ENCODE measurements at places on chromosomes 12 and 14.

DNA sequence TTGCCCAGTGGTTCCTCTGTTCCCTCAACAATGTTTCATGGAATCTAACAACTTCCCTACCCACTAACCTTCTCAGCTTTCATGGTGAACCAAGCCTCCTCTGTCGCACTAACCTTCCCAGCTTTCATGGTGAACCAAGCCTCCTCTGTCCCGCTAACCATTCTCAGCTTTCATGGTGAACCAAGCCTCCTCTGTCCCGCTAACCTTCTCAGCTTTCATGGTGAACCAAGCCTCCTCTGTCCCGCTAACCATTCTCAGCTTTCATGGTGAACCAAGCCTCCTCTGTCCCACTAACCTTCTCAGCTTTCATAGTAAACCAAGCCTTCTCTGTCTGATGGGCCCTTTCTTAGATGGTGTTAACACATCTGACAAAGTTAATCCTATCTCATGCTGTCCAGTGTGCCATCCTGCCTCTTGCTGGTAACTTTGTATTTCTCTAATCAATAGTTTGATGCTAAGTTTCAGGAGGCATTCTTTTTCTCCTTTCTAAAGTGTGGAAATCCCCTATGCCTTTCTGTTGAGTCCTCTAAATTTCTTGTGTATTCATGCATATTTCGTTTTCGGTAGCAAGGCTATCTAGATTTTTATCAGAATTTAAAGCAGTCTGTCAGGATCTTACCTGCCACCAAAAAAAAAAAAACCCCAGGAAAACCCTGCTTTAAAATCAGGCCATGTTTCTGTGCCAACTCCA lies 26.8 kb upstream of the KCNK13 start:
- H3K36me3 ChIP-seq: peaks cover 43% of the 10 kb centered on the region
- no peak overlapping the region for H3K4me3 ChIP-seq
- H3K27me3 ChIP-seq: no peaks in the 10 kb centered on the region
- H3K27ac ChIP-seq: no peak overlapping the region
- no peaks in the 10 kb centered on the region for H3K4me1 ChIP-seq

GRCh38 chr12:104181313-104181712 lies 34.3 kb upstream of the TXNRD1 start:
- no peak overlapping the region for H3K27ac ChIP-seq
- H3K27me3 ChIP-seq: no peaks in the 10 kb centered on the region
- peaks cover 4% of the 10 kb centered on the region for H3K36me3 ChIP-seq

GRCh38 chr12:116665666-116666304 lies 72.1 kb downstream of the SPRING1 start:
- H3K4me3 ChIP-seq: no peak overlapping the region
- no peaks in the 10 kb centered on the region for H3K4me1 ChIP-seq
- no peak for DNase-seq
- no peak overlapping the region for H3K27ac ChIP-seq
- no peaks in the 10 kb centered on the region for H3K36me3 ChIP-seq
- peaks cover 2% of the 10 kb centered on the region for H3K27me3 ChIP-seq

GRCh38 chr12:66321435-66321834 lies 19.1 kb downstream of the HELB start:
- H3K27ac ChIP-seq: peak overlapping the region; percentile 60
- no peaks in the 10 kb centered on the region for H3K27me3 ChIP-seq
- DNase-seq: no peak
- H3K36me3 ChIP-seq: peaks cover 9% of the 10 kb centered on the region
- no peak overlapping the region for H3K4me3 ChIP-seq

GRCh38 chr14:57246933-57247657 lies 21.6 kb downstream of the EXOC5 start:
- no peak overlapping the region for H3K4me3 ChIP-seq
- DNase-seq: no peak
- no peaks in the 10 kb centered on the region for H3K27me3 ChIP-seq
- H3K27ac ChIP-seq: no peak overlapping the region
- H3K36me3 ChIP-seq: no peaks in the 10 kb centered on the region

DNA sequence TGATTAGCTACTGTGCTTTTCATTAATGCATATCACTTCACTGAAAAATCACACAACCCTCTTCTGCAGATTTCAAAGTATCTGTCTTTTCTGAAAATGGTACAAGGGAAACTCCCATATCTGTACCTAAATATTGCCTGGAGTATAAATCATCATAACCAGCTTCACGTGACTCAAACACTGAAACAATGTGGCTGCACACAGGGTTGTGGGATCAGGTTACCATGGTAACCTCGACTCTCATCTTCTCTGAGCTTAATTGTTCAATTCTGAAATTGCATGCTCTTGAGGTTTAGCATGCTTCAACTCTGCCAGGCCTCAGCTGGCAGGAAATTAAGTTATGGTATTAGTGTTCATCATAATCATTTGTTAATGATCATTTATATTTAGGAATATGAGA lies 77.5 kb upstream of the CPSF6 start:
- DNase-seq: no peak
- H3K27ac ChIP-seq: no peak overlapping the region
- peaks cover 3% of the 10 kb centered on the region for H3K4me1 ChIP-seq
- H3K4me3 ChIP-seq: no peak overlapping the region
- H3K27me3 ChIP-seq: no peaks in the 10 kb centered on the region
- no peaks in the 10 kb centered on the region for H3K36me3 ChIP-seq

GRCh38 chr14:102694530-102695166 lies 82.6 kb upstream of the TRAF3 start:
- H3K27ac ChIP-seq: no peak overlapping the region
- no peaks in the 10 kb centered on the region for H3K36me3 ChIP-seq
- DNase-seq: peak; percentile 77
- no peaks in the 10 kb centered on the region for H3K27me3 ChIP-seq
- no peak overlapping the region for H3K4me3 ChIP-seq

DNA sequence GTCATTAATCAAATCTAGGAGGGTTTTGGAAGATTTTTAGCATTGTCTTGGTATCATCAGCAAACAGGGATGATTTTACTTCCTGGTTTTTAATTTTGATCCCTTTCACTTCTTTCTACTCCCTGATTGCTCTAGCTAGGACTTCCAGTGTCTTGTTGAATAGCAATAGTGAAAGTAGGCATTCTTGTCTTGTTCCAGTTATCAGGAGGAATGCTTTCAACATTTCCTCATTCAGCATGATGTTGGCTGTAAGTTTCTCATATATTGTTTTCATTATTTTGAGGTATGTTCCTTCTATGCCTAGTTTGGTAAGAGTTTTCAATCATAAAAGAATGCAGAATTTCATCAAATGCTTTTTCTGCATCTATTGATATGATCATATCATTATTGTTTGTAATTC lies 244.2 kb upstream of the CLEC14A start:
- no peaks in the 10 kb centered on the region for H3K4me1 ChIP-seq
- no peak for DNase-seq
- H3K36me3 ChIP-seq: no peaks in the 10 kb centered on the region
- H3K4me3 ChIP-seq: no peak overlapping the region
- no peak overlapping the region for H3K27ac ChIP-seq

DNA sequence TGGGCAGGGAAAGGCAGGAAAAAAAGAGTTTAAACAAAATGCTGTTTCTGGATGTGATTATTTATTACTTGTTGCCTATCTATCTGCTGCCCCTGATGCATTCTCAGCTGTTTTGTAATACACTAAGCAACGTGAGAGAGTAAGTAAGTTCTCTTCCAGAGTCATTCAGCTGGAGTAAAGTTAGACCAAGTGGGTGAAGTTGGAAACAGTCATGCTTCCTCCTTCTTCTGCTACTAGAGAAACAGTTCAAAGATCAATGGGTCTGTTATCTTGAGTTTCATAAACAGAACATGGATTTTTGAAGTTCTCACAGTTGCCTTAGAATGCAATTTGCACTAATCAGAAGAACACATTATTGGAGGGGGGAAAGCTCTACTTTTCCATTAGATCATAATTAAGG lies 279.3 kb downstream of the EGLN3 start:
- H3K36me3 ChIP-seq: no peaks in the 10 kb centered on the region
- peaks cover 9% of the 10 kb centered on the region for H3K27me3 ChIP-seq
- no peaks in the 10 kb centered on the region for H3K4me1 ChIP-seq
- no peak for DNase-seq
- H3K4me3 ChIP-seq: no peak overlapping the region

GRCh38 chr14:66005900-66006434 lies 480.2 kb upstream of the CCDC196 start:
- peaks cover 23% of the 10 kb centered on the region for H3K36me3 ChIP-seq
- no peak overlapping the region for H3K27ac ChIP-seq
- no peak overlapping the region for H3K4me3 ChIP-seq
- H3K4me1 ChIP-seq: no peaks in the 10 kb centered on the region
- H3K27me3 ChIP-seq: peaks cover 5% of the 10 kb centered on the region
- DNase-seq: no peak

DNA sequence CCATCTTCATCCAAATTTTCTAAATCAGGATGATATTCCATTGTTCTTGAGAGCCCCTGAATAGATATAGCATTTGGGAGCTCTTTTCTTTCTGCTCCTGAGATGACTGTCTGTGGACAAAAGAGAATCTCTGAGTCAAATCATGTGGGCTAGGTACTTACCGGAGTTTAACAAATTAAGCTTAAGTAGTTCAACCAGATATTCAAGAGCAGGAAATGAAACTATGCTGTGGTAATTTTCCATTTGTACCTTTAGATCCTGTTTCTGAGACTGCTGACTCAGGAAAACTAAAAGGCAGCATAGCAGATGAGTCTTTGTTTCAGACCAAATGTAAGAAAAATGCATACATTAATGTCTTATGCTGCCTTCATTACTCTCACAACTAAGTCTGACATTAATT lies at the start of gene CLEC7A:
TSS of gene CLEC7A (minus strand) at position 158 of the 400 bp plus-strand sequence. CDS start at position 41, 117 bp downstream.
- no peak for DNase-seq
- no peaks in the 10 kb centered on the region for H3K36me3 ChIP-seq
- peaks cover 2% of the 10 kb centered on the region for H3K4me1 ChIP-seq

- DNase-seq: no peak
- H3K27ac ChIP-seq: no peak overlapping the region
- no peaks in the 10 kb centered on the region for H3K4me1 ChIP-seq
- no peak overlapping the region for H3K4me3 ChIP-seq
- H3K27me3 ChIP-seq: no peaks in the 10 kb centered on the region
- no peaks in the 10 kb centered on the region for H3K36me3 ChIP-seq
Observed at GRCh38 chr14:39447175-39447661, 15.0 kb upstream of the FBXO33 start.

DNA sequence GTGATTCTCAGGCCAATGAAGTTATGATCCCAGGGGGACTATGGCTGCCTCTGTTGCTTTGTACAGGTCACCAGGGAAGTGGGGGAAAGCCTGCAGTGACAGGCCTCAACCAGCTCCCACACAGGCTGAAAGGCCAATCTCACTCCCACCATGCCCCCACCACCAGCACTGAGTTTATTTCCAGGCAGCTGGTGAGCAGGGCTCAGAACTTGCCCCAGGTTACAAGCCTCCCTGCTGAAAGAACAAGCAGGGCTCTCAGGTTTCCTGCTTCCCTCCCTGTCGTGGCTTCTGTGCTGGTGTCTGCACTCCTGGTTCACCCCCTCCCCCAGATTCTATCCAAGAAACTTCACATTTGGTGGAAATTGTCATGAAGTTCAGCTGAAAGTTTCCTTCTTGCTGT lies 260.3 kb downstream of the CCDC59 start:
- no peak for DNase-seq
- H3K27ac ChIP-seq: no peak overlapping the region
- H3K4me1 ChIP-seq: no peaks in the 10 kb centered on the region
- no peak overlapping the region for H3K4me3 ChIP-seq

GRCh38 chr12:108367436-108367835 lies 28.3 kb upstream of the CMKLR1 start:
- H3K27me3 ChIP-seq: peaks cover 9% of the 10 kb centered on the region
- no peak overlapping the region for H3K4me3 ChIP-seq
- H3K4me1 ChIP-seq: peaks cover 7% of the 10 kb centered on the region

DNA sequence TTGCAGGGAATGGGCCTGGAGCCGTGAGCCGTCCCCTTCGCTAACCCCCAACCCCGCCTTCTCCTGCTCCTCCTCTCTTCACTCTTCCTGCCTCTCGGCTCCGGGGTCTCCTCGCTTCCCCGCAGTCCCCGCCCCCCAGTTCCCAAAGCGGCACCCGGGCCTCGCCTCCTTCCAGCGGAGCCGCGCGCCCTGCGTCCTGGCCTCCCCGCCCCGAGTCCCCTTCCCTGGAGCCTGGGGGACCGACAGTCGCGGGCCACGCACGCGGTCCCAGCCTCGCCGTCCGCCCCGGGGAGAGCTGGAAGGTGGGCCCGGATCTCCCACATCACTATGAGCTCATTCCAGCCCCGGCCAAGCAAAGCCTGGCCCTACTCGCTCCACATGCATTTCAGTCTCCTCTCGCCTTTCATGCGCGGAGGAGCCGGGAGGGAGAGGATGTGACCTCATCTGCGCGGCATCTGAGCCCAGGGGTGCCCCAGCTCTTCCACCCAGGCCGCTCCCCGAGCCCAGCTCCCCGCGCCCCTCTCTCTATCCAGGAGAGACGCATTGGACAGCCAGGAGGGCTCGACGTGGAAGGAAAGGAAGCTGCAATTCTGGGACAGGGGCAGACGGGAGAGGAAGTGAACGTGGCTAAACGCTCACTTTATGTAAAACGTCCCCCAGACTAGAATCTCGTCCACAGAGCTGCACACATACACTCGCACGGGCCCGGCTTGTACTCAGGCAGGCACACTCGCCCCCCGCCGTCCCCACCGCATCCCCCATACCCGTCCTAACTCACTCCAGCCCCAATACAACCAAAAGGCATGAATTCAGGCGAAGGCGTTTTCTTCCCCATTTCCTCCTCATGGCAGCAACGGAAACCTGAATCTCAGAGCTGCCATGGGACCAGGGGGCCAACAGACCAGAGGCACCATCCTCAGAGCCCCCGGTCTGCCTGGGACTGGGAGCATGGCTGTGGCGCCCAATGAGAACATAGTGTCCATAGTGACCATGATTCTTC lies 108.7 kb upstream of the CCND2 start:
- no peaks in the 10 kb centered on the region for H3K27me3 ChIP-seq
- peak; percentile 56 for DNase-seq
- peaks cover 17% of the 10 kb centered on the region for H3K4me1 ChIP-seq
- H3K27ac ChIP-seq: peak overlapping the region; percentile 86
- no peaks in the 10 kb centered on the region for H3K36me3 ChIP-seq

- DNase-seq: no peak
- no peaks in the 10 kb centered on the region for H3K36me3 ChIP-seq
- no peak overlapping the region for H3K27ac ChIP-seq
- no peak overlapping the region for H3K4me3 ChIP-seq
- H3K27me3 ChIP-seq: peaks cover 5% of the 10 kb centered on the region
- peaks cover 4% of the 10 kb centered on the region for H3K4me1 ChIP-seq
Observed at GRCh38 chr14:92409043-92409442, 86.1 kb downstream of the SLC24A4 start.

GRCh38 chr14:54478636-54479215 lies 10.1 kb downstream of the GMFB start:
- H3K36me3 ChIP-seq: peaks cover 78% of the 10 kb centered on the region
- no peaks in the 10 kb centered on the region for H3K27me3 ChIP-seq
- H3K4me3 ChIP-seq: no peak overlapping the region
- no peak overlapping the region for H3K27ac ChIP-seq
- DNase-seq: no peak

Data from naive thymus-derived CD8-positive, alpha-beta T cell (primary cell).